ENCODE measurements at places on chromosomes 16 and 17. TPM values are rescaled to one million over a fixed set of nuclear protein-coding genes. Genes with fewer than 3 reads are reported as not detected.

The EPN3 gene
- total RNA-seq = 40.0 TPM

The SULT1A2 gene
- 0.11 TPM for total RNA-seq

The GPR139 gene
- not detected for total RNA-seq

The CLDN9 gene
- 4.3 TPM for total RNA-seq
